Cardiac muscle cell (in vitro differentiated cells and primary cell): ENCODE measurements at places on chromosomes 1 and 21. TPM values are rescaled to one million over a fixed set of nuclear protein-coding genes. Genes with fewer than 3 reads are reported as not detected.

GRCh38 chr1:14741082-14741481 lies 142.6 kb downstream of the KAZN start:
- no peak for DNase-seq

Gene DYNLT4
- total RNA-seq: 0.32 TPM in 1 of 2 replicates, not detected in the other

DNA sequence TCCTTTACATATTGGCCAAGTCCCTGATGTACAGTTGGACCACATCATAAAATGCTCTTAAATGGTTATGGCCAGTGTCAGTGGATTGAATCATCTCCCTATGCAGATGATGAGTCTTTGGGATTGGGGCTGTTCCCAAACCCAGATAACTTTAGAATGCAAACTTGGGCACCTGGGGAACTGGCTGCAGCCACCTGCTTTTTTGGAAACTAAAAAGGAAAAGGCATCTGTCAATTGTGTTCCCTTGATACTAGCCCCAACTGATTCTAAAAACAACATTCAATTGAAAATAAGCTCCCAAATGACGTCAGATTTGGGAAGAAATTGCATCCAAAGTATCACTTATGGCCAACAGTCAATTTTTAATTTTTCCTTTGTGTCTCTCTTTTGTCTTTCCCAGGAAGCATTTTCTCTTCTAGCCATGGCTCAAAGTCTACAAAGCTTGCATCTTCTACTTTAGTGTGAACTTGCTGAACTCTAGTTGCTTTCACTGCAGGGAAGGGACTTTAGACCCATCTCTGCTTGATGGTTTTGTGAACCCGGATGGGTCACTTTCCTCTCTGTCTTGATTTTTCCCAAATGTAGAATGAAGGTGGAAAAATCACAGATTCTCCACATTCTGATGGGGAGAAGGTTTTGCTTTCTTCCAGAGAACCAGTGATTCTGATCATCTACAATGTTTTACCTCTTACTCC lies 402.3 kb upstream of the USP24 start:
- DNase-seq: no peak

Gene A3GALT2
- total RNA-seq: not detected in 2 replicates

Gene FNDC7
- not detected in 2 replicates for total RNA-seq

Gene F3
- 1.6 and 3.1 TPM in 2 replicates for total RNA-seq

- no peak for DNase-seq
Observed at GRCh38 chr1:168865850-168866620, 137.0 kb upstream of the DPT start.

- DNase-seq: peak; percentile 67
Observed at GRCh38 chr1:118136187-118136941, 48.7 kb downstream of the SPAG17 start.

Gene HSD3B2
- total RNA-seq: 0.07 and 0.42 TPM in 2 replicates

Gene CD84
- total RNA-seq: not detected in 2 replicates

DNA sequence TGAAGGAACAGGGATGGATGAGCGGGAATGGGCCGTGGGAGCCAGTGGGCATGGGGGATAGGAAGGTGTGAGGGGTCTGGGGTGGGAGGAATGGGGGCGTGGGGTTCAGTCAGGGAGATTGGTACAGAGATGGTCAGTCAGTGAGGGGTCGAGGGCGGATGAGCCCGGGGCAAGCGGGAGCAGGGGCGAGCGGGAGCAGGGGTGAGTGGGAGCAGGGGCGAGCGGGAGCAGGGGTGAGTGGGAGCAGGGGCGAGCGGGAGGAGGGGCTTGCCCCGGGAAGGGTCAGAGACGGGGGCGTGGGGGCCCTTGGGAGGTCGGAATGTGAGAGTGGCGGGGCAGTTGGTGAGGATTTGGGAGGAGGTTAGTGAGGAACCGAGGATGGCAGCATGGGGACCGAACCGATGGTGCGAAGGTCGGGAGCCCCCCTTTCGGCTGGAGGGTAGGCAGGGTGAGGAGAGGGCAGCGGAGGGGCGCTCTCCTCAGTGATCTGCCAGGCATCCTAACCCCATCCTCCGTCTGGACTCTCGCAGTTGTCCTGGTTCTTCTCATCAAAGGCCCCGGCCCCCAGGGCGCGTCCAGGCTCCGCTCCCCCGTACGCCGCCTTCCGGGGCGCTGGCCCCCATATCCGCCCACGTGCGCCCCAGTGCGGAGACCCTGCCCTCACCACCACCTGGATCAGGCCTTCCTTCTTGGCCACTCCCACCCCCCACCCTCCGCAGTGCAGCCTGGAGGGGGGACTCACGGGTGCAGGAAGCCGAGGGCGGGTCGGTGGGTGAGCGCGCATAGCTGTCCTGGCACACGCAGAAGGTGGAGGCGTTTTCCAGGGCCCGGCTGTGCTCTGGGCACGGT lies 11.2 kb downstream of the EPHA10 start:
- DNase-seq: no peak

GRCh38 chr1:90613371-90613770 lies 103.7 kb downstream of the BARHL2 start:
- DNase-seq: no peak

DNA sequence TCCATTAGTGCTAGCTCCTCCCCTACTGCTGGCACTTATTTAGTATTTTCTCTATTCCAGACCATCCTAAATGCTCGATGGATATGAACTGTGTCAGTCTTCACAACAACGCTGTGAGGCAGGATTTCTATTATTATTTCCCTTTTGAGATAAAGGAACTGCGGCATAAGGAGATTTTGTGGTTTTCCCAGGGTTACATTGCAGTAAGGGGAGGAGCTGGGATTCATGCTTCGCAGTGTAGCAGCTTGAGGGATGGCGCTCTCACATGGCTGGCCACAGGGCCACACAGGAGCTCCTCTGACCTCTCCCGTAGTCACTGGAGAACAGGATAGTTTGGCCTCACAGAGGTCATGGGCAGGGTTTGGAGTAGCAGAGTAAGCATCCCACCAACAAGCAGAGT lies 116.9 kb downstream of the BEND5 start:
- no peak for DNase-seq

- no peak for DNase-seq
Observed at GRCh38 chr21:39046236-39046916, 136.9 kb downstream of the PSMG1 start.

DNA sequence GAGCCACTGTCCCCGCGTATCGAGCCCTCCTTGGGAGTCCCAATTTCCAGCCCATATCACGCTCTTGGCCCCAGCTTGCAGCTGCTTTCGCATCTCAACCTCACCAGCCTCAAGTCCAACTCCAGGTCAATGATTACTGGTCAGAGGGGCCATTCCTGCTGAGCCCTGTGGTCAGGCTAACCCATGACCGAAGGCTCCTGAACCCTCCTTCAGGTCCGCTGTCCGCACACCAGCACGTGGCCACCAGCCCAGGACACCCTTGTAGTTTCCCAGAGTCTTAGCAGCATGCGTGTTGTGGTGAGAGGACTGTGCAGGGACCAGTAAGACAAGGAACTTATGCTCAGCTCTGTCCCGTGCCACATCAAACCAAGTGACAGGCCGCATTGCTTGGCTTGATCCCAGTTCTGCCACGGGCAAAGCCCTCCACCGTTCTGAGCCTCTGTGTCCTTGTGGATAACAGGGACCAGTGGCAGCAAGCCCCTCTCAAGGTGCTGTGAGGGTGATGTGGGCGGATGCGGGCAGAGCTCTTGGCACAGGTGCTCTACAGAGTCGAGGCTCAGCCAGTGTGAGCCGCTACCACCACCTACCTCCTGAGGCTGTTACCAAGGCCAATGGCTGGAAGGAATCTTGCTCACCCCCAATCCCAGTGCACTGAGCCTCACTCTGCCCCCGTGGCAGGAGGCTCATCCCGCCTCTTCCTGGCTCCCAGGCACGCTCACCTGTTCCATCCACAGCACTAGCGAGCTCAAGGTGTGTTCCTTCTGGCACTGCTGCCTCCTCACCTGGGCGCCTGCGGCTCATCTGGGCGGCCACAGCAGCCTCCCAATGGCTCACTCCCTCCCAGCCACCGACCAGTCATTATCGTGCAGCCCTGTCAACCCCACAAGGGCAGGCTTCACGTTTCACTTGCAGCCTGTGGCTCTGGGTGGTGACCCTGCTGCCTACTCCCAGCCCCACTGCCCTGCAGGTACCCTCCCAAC lies 20.4 kb downstream of the KRTAP10-1 start:
- DNase-seq: no peak

Gene CFHR4
- total RNA-seq: not detected in 2 replicates

- DNase-seq: peak; percentile 71
Observed at GRCh38 chr1:13781907-13782633, 82.1 kb downstream of the PRDM2 start.

DNA sequence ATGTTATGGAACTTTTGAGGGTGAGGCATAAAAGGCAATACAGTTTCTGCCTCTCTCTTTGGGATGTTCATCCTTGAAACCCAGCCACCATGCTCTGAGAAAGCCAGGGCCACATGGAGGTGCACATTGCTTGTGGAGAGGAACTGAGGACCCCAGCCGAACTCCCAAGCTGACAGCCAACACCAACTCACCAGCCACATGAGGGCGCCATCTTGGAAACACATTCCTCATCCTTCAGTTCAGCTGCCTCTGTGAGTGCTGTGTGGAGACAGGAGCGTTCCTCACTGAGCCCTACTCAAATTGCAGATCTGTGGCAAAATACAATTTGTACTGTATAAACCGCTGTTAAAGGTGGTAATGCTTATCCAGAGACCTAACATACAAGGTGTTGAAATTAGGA lies 137.5 kb downstream of the GABPA start:
- DNase-seq: no peak

DNA sequence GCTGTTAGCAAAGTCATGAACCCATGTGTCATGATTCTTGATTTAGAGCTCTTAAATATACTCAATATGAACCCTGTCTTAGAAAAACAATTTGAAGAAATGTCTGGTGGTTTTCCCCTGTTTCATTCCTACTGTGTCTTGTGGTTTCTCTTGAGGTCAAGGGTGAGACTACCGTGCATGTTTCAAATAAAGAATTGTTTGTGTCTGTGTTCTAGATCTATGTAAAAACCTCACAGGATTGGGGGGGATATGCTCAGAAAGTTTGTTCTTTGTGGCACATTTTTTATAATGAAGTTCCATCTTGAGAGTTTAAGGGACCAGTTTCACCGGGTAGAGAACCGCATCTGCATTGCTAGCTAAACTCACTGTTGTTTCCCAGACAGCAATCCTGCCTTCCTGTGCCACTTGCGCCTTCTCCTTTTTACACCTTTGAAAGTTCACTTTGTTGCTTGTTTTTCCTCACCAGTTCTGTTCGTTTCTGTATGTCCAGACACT lies 30.9 kb upstream of the CACYBP start:
- DNase-seq: peak; percentile 77

DNA sequence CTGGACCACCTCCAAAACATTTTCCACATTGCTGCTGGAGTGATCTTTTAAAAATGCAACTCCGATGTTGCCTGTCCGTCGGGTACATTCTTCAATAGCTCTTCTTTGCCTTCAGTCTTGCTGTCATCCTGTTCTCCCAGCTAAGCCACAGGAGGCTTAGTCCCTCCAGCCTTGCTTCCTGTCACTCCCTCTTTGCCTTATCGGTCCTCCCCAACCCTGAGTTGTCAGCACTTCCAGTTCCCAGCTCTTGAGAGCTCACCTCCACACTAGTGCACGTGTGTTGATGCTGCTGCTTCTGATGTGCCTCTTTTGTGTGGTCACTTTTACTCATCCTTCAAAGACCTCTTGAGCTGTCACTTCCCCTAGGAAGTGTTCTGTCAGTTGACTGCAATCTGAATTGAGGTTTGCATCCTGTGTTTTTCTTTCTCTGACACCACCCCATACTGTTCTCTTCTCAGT lies 15.3 kb downstream of the UCK2 start:
- peak; percentile 46 for DNase-seq

DNA sequence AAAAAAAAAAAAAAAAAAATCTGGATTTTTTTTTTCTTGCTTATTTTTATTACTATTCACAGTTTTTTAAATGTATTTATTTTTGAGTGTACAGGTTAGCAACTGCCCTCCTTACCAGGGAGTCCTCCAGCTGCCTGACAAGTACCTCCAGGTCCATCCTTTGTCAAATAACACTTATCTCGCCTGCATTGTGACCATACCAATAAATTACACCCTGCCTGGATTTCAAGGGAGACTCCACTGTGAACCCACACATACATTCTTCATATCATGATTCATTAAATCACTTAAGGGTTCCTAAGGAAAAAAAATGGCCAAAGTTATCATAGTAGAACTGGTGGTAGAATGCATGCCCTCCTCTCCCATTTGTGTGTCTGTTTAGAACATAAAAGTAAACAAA lies 38.4 kb downstream of the EEIG2 start:
- no peak for DNase-seq

DNA sequence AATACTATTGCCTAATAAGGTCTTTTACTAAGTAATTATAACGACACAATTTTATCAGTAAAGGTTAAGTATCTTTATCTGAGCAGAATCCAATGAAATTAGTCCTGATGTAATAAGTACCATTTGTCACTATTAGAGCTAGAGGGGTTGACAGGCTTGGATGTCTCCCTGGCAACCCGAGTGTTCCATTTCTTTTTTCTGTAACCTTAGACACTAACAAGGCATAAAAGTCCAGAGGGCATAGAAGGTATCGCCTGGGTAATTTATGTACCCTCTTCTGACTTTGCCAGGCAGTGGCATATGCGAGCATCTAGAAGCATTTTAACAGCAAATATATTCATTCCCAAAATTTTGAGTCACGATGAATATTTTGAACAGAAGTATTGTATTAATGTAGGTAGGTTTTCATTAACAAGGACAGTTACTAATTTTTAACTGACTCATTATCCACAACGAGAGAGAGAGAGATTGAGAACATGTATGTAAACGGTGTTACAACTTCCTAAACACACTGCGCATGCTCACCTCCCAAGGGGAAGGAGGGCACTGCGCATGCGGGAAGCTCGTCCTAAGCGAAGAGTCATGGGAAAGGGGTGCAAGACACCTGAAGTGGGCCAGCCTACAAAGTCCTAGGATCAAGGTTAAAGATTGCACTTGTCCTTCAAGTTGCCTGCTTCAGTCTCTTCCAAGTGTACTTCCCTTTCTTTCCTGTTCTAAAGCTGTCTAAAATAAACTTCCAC lies 423.9 kb downstream of the DSCAM start:
- no peak for DNase-seq

GRCh38 chr1:174519844-174520243 lies 72.1 kb downstream of the GPR52 start:
- no peak for DNase-seq

Gene ERG
- total RNA-seq: 1.5 TPM in 1 of 2 replicates, not detected in the other

DNA sequence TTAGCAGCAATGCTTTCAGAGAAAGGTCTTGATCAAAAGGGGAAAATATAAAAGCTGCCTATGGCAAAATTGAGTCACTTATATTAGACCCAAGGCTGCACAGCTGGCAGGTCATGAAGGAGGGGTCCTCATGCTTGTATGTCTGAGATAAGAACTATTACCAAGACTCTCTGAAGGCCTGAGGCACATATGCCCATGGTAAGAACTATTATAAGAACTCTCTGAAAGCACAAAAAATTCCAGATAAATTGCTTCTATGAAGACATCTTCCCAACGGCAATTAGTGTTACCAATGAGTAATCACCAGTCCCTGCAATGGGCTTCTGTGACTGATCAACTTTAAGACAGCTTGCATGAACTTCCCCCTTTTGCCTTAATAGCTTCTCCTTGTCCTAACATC lies 42.8 kb upstream of the LRIF1 start:
- DNase-seq: no peak

Gene CFHR1
- total RNA-seq: 0.25 TPM in 1 of 2 replicates, not detected in the other

Gene FCRL2
- total RNA-seq: not detected in 2 replicates
